Stomach (tissue), 19 donors: ENCODE measurements at places on chromosomes 7 and 10. TPM values are rescaled to one million over a fixed set of nuclear protein-coding genes. Genes with fewer than 3 reads are reported as not detected.

DNA sequence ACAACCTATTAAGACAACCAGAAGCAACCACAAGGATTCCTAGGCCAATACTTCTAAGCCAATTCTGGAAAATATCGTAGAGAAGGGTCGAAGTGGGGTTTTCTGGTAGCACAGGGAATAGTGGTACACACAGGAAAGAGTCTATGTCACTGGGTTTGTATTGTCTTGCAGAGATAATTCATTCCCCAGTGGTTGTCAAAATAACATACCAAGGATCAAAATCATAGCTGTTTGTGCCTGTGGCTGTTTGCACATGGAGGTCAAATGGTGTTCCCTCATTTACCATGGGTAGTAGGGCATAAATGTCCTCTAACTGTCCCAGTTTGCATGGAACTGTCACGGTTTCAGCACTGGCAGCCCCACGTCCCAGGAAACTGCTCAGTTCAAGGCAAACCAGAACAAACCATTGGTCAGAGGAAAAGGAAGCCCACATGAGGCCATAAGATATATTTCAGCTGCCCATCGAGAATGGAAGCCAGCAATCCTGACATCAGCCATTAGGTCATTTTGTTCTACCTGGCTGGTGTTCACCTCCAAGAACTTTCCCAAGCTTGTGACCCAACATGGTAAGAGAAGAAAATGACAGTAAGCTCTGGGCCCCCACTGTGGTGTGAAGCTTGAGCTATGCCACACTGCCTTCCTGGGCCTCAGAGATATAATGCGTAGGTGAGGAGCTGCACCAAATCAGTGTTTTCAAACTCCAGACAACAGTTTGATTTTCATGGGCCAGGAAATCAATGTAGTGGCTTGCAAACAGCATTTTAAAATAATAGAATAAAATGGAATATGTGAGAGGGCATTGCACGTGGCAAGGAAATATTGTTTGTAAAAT is 53.9 kb upstream of the NFE2L3 start:
- H3K36me3 ChIP-seq: no peaks in the 10 kb centered on the region
- no peak overlapping the region for H3K4me3 ChIP-seq
- H3K4me1 ChIP-seq: no peaks in the 10 kb centered on the region
- DNase-seq: no peak
- H3K27me3 ChIP-seq: no peaks in the 10 kb centered on the region

DNA sequence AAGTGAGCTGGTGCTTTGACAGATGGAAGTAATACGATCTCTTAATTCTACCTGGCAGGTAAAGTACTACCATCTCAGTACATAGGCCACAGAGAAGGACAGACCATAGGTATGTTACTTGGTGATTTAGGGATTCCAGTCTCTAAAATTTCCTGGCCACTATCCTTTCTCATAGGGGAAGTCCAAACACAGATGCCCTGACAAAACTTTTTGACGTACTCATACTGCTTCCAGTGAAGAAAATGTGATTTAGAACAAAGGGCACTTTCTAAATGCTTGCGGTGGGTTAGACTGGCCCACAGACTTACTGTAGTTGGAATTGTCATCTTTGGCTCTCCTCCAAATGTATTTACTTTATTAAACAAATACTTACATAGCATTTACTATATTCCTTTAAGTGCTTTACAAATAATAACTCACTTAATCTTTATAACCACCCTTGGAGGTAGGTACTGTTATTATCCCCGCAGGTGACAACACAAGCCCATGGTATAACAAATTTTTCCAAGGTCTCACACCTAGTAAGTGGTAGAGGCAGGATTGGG is 3.0 kb downstream of the PI4K2A start:
- peaks cover 23% of the 10 kb centered on the region for H3K4me1 ChIP-seq
- no peaks in the 10 kb centered on the region for H3K27me3 ChIP-seq
- no peak for DNase-seq
- no peak overlapping the region for H3K27ac ChIP-seq
- H3K36me3 ChIP-seq: peaks cover 3% of the 10 kb centered on the region
- H3K4me3 ChIP-seq: no peak overlapping the region

- H3K36me3 ChIP-seq: no peaks in the 10 kb centered on the region
- H3K4me1 ChIP-seq: peaks cover 9% of the 10 kb centered on the region
- no peak for DNase-seq
- no peak overlapping the region for H3K27ac ChIP-seq
- no peaks in the 10 kb centered on the region for H3K27me3 ChIP-seq
These were observed 7.1 kb upstream of the RBM20 start for GRCh38 chr10:110636932-110637557.

GRCh38 chr7:69367780-69368179 is 230.5 kb upstream of the AUTS2 start:
- no peaks in the 10 kb centered on the region for H3K27me3 ChIP-seq
- no peak overlapping the region for H3K27ac ChIP-seq
- no peaks in the 10 kb centered on the region for H3K4me1 ChIP-seq
- H3K4me3 ChIP-seq: no peak overlapping the region

LIPF gene
- 2,926 TPM for total RNA-seq

ATRNL1 gene
- 6.4 TPM for total RNA-seq

PLEKHS1 gene
- 2.9 TPM for total RNA-seq

PCGF5 gene
- total RNA-seq: 78.1 TPM

NCF1 gene
- 1.3 TPM for total RNA-seq
